ENCODE measurements at places on chromosomes 5 and 9.
A peak's percentile ranks its signal among the peaks of the same experiment; 100 is the strongest.

DNA sequence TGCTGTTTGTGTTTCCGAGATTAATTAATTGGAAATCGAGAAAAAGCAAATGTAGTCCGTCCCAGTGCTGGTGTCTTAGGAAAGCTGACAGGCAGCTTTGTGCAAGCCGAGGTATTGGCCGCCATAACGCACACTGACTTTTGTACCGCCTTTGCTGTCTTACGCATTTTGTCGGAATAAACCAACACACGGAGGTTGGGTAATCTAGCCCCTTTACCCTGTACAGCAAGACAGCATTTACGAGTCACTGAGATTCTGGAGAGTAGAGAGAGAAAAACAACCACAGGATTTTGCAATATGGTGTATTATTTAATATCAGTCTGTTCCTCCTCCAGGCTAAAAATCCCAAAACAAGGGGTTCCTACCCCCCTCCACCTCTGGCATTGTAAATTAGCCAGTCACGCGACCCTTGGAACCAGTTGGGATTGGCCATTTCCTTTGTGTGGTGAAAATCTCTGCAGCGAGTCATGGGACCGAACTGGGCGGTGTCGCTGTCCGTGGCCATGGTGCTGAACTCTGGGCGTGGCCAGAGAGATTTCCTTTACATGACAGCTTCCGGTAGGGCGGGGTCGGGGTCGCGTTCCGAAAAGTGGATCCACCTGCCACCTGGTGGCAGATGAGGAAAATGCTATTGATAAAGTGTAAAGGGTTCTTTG is 10.3 kb upstream of the PCDHB1 start:
- DNase-seq: peak; percentile 67

DNA sequence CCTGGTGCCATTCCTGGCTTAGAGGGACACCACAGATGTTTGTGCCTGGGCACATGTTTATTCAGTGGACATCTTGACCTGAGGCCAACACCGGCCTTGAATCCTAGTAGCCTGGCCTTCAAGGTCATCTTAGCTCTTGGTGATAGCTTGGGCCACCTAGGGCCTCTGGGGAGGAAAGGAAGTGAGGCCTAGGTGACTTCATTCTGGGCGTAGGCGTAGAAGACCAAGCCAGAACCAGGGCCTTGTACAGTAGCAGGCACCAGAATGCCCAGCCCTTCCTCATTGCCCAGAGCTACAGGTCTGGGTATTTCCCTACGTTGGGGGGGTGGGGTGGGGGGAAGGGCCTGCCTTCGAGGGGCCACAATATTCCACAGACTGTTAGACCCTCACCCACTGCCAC is 33.8 kb downstream of the WNK2 start:
- DNase-seq: no peak

DNA sequence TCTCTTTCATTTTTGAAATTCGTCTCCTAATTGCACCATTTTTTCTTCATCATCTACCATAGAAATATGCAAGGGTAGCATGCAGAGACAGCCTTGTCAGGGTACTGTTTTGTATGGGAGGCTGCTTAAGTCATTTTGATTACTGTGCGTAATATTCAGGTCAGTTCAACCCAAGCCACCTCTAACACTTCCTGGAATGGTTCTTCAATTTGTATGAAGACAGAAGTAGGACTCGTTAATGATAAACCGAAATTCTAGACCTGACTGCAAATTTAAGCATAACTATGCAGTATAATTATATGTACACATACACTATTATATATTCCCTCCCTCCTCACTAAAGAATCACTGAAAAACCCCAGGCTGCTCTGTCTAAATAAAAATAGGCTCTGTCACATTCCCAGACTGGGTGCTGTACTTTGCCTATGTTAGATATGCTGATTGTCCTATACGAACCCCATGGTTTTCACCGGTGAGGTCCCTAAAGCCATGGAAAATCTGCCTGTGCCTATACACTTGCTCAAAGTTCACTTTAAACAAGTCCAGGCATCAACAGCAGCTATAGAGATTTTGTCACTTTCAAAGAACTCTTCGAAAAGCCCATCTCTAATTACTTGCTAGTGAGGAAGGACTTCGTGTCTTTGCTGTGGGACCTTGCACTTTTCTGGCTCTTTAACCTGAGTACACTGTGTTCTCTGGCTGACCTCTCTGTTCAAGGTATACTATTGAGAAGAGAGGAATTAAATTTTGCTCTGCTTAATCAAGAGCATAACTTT is 352.1 kb upstream of the CD180 start:
- no peak for DNase-seq

GRCh38 chr5:33488558-33489355 is 48.0 kb downstream of the TARS1 start:
- no peak for DNase-seq

- DNase-seq: no peak
These were observed 65.2 kb downstream of the TMEM167A start for GRCh38 chr5:83011985-83012384.

GRCh38 chr9:81414836-81415235 is 274.5 kb downstream of the TLE1 start:
- no peak for DNase-seq

GRCh38 chr9:114397219-114397847 is 9.6 kb upstream of the AKNA start:
- no peak for DNase-seq

- peak; percentile 25 for DNase-seq
These were observed 1.2 kb upstream of the GALNT10 start for GRCh38 chr5:154189256-154189818.

DNA sequence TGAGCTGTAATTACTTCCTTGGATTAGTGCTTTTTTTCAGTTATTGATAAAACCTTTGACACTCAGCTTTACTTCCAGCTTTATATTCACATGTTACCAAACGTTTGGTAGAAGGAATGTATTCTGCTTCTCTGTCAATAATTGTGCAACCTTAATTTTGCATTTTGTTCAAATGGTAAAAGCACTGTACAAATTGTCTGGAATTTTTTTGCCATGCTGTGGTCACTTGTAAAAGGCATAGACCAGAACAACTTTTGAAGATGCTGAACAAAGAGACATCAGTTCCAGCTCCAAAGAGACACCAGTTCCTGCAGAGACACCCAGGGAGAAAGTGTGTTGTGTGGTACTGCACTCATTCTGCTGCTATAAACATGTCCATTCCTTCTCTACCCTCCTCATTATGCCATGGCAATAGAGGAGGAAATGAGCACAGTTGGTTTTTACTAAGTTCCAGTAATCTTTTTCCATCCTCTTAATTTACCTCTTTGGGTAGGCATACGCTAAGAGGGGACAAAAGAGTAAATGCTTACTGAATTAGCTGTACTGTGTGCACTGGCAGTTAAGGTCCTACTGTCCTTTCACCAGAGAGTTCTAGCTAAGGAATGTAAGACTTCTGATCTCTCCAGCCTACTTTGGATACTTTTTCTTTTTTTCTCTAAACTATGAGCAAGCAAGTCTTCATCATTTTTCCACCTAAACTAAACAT is 387.4 kb downstream of the FGF10 start:
- peak; percentile 4 for DNase-seq

- DNase-seq: peak; percentile 87
These were observed 7.4 kb upstream of the SPDL1 start for GRCh38 chr5:169576181-169576598.
